ENCODE measurements at places on chromosomes 1 and 21. TPM values are rescaled to one million over a fixed set of nuclear protein-coding genes. Genes with fewer than 3 reads are reported as not detected.

Gene CCDC17
- total RNA-seq: 1.4 TPM

DNA sequence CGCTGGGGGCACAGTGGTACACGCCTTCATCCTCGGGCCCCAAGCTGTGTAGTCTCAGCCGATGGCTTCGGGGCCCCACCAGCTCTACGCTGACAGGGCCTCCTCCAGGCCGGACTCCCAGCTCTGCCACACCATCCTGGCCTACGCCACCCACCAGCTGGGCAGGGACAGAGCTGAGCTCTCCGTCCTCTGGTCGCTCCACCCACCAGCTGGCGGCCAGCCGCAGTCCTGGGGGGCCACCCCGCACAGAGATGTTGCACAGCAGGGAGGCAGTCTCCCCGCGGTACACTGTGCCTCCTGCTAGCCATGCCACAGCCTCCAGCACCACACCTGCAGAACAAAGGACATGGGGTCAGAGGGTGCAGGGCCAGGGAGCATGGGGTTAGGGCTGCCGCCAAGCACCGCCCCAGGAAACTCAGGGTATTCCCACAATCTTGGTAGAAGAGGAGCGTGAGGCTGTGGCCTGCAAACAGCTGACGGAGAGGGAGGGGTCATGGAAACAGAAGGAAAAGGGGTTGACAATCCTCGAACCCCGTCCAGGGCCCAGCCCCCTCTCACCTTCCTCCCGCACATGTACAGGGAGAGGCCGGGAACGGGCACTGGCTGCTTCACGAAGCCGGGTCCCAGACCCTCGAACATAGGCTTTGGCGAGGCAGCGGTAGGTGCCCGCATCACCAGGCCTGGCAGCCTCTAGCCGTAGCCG, 5.9 kb downstream of the IGSF8 start:
- H3K27ac ChIP-seq: no peak overlapping the region
- peaks cover 9% of the 10 kb centered on the region for H3K36me3 ChIP-seq
- no peak for DNase-seq
- no peaks in the 10 kb centered on the region for H3K27me3 ChIP-seq

Gene DEPDC1
- total RNA-seq: 11.4 TPM

Gene PRELP
- total RNA-seq: not detected

DNA sequence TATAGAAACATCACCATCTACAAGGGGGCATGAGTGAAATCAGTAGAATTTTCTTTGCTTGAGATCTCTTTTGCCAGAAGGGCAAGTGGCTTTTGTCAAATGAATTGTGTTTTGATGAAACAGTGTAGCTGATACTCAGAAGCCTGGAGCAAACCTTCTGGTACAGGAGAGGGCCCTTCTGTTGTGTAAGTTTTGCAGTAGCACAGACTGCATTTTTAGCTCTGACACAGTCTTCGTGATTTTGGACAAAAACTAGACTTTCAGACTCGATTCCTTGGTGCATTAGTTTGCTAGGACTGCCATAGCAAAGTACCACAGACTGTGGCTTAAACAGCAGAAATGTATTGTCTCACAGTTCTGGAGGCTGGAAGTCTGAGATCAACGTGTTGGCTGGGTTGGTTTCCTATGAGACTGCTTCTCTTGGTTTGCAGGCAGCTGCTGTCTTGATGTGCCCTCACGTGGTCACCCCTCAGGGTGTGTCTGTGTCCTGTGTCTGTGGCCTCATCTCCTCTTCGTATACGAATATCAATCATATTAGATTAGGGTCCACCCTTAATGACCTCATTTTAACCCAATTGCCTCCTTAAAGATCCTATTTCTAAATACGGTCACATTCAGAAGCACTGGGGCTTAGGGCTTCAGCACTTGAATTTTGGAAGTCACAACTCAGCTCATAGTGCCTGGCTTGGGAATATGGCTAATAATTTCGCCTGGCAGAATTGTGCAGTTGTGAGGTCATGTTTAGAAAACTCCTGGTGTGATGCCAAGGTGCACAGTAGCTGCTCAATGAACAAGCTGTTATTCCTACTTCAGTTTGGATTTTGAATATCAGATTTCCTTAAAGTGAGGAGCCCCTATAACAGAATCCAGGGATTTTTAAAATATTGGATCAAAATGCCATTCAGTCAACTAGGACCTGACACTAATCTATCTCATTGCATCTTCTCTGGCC, 21.2 kb upstream of the DISC1 start:
- no peak for DNase-seq
- H3K4me3 ChIP-seq: no peak overlapping the region
- H3K27ac ChIP-seq: no peak overlapping the region
- H3K27me3 ChIP-seq: no peaks in the 10 kb centered on the region
- H3K4me1 ChIP-seq: peaks cover 3% of the 10 kb centered on the region

Gene TNFSF4
- 27.7 TPM for total RNA-seq
